ENCODE measurements at places on chromosomes 6 and 20.
A peak's percentile ranks its signal among the peaks of the same experiment; 100 is the strongest.

- DNase-seq, result no peak
Observed at GRCh38 chr6:2921520-2922115, 18.5 kb upstream of the SERPINB9 start.

DNA sequence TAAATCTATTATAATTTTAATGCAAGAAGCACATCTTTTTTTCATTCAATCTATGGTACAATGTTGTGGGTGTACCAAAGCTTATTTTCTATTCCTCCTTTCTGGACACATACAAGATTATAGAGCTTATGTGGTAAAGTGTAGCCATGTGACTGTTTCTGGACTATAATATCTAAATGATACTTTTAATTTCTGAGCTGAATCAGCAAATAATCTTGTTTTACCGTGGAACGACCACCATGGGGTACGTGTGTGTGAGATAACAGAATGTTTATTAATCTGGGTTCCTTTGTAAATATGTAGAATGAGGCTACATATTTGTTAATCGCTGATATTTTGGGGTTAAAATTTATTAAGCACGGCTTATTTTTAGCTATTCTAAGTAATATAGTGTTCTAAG lies 111.5 kb upstream of the EYS start:
- no peak for DNase-seq

DNA sequence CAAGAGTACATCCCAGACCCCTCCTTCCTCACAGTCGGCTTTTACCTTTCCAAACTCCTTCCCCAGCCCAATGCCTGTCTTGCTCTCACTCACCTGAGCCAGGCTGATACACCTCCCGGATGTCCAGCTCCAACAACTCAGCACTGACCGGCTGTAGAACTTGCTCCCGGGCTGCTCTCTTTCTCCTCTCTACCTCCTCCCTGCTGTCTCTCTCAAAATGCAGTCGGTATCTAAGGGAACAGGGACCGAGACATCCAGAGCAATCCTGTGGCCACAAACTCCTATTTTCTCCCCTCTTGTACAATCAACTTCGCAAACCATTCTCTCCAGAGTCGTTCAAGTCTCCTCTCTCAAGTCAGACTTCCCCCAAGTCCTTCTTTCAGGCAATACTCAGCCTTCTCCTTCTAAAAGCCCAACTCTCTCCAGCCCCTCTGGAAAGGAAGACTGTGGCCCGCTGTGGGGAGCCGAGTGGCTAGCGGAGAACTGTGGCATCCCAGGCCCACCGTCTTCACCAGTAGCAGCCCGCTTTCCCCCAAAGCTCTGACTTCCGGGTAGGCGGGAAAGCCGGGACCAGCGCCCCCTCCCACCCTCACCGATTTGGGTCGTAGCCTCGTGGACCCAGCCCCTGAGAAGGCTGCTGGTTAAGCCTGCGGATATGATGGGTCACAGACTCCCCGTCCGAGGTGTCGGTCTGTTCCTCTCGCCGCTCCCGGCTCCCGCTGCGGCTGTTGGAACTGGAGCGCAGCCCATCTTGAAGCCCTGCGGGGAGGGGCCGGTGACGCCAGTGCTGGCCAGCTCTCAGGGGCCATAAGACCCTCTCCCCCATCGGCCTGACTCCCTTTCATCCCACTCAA lies 1.1 kb downstream of the GNL1 start:
- peak; percentile 19 for DNase-seq

GRCh38 chr6:83536034-83536646 lies 23.8 kb downstream of the PRSS35 start:
- DNase-seq, result peak; percentile 30

DNA sequence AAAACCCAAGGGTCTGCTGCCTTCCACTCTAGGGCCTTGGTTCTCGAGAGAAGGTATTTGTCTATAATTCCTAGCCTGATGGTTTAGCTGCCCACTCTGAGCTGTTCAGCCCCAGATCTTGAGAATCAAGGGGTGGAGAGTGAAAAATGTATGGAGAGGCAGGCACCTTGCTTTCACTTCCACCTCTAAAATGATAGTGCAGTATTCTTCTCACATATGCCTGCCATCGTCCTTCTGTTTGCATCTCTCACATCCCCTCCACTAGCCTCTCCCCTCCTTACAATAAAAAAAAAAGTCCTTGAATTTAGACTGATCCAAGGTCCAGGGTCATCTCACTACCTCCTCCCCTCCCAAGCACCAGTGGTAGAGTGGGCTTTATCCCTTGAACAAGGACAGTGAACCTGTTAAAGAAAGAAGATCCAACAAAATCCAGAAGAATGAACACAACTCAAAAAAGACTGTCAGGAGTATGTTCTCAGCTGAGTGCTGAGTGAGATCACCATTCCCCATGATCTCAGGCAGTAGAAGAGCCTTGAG lies 104.2 kb downstream of the HIVEP1 start:
- no peak for DNase-seq

GRCh38 chr20:34367155-34367554 lies 4.1 kb downstream of the ITCH start:
- DNase-seq, result no peak

DNA sequence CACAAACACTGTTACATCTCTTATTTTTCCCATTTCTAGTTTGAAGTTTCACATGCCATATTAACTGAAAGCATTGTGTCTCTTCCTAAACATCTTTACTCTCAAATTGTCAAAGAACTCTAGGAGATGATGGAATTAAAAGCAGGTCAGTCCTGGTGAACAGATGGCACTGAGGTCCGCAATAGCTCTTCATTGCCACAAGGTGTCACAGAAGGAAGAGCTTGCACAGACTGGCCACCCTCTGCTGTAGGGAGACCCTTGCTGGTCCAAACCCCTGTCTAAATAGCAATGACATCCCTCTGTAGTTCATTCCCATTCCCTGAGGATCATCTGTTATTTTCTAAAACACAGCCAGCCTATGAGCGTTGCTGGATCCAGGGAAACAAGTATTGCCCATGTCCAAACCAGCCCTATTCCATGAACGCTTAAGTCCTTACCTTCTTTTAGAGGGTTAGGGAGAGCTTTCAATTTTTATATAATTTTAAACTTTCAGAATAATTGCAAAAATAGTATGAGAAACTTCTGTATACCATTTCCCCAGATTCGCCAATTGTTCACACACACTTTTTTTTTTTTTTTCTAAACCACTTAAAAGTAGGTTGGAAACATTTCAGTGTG lies 10.1 kb upstream of the HDAC2 start:
- DNase-seq, result no peak

DNA sequence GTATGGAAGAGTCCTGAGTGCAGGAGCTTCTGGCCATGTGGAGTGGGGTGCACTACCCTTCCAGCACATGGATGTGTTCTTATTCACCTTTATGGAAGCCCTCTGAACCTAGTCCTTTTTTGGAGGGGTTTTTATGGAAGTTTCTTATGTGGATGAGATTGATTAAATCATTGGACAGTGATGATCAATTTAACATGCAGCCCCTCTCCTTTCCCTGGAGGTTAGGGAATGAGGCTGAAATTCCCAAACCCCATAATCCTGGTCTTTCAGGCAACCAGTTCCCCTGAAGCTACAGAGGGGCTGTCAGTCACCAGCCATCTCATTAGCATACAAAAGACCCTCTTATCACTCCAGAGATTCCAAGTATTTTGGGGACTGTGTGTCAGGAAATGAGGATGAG lies 183.9 kb upstream of the MAP3K7 start:
- no peak for DNase-seq

GRCh38 chr6:75166773-75167172 lies 39.1 kb downstream of the COL12A1 start:
- DNase-seq, result no peak

- DNase-seq, result no peak
Observed at GRCh38 chr20:48326868-48327267, 500.9 kb downstream of the PREX1 start.

GRCh38 chr6:1872649-1873131 lies 263.0 kb downstream of the FOXC1 start:
- no peak for DNase-seq

DNA sequence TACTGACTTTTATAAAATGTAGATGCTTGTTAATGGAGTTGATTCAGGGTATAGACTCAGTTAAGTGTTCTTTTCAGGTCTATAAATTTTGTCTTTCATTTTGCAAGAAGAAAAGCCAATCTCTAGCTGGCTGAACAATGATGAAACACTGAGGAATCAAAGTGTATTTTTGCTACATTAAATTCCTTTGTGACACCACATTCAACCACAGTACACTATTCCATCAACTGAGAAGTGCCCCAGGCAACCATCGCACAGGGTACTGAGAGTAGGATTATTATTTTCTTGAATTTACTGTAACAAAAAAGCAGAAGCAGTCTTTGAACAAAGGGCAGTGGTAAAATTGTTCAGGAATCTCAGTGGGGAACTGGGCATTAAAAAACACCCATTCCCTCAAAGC lies 83.6 kb downstream of the PREP start:
- no peak for DNase-seq

- no peak for DNase-seq
Observed at GRCh38 chr6:64064919-64065318, 429.3 kb downstream of the PHF3 start.

DNA sequence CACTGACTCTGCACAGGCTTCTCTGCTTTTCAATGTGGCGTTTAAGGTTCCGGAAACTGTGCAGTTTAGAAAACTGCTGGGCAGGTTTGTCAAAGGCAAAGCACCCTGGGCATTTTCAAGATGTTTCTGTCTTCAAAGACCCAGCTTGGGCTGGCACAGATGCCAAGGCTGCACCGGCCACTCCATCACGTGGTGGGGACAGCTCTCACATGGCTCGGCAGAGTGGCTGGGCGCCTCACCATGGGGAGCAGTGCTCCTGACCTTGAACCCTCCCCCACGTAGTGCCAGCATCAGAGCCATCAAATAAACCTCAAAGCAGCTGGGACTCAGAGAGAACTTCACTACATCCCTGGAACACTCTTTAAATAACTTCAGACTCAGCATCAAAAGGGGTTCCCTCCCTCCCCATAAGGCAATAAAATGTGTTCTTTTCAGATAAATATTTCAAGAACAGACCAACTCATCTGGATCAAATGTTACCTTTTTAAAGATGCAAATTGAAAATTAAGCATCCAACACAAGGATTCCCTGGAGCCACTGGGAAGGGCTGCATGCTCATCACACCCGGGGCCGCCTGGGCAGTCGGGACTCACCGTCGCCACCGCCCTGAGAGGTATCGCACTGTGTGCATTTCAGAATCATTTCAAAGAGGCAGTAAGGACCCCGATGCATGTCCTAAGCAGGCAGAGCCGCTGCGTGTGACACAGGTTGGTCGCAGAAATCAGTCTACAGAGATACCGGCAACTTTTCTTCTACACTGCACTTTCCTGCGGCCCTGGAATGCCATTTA lies 157.1 kb downstream of the CDH4 start:
- no peak for DNase-seq

GRCh38 chr20:51542571-51543421 lies at the start of gene NFATC2:
Gene NFATC2, minus strand, starts transcription at chr20:51542719. Its CDS starts 220 bp downstream, at chr20:51542499.
- peak; percentile 59 for DNase-seq

GRCh38 chr20:10805764-10806163 lies 132.0 kb upstream of the JAG1 start:
- DNase-seq, result no peak

DNA sequence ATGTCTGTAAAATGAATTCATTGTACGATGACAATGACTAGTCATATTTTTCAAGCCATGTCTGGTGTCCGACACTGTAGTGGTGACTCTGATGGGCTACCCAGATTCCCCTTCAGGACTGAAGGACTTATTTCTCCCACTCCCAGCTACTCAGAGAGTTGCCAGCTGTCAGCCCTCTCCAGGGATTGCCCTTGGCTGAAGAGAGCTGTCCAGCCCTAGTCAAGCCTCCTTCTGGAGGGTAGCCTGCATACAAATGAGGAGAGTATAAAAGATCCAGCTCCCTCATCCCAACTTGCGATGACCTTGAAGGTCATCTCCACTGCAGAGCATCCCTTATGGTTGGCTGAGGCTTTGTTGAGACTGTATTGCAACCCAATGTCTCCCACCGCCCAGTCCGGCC lies 29.9 kb downstream of the JPH2 start:
- DNase-seq, result no peak

DNA sequence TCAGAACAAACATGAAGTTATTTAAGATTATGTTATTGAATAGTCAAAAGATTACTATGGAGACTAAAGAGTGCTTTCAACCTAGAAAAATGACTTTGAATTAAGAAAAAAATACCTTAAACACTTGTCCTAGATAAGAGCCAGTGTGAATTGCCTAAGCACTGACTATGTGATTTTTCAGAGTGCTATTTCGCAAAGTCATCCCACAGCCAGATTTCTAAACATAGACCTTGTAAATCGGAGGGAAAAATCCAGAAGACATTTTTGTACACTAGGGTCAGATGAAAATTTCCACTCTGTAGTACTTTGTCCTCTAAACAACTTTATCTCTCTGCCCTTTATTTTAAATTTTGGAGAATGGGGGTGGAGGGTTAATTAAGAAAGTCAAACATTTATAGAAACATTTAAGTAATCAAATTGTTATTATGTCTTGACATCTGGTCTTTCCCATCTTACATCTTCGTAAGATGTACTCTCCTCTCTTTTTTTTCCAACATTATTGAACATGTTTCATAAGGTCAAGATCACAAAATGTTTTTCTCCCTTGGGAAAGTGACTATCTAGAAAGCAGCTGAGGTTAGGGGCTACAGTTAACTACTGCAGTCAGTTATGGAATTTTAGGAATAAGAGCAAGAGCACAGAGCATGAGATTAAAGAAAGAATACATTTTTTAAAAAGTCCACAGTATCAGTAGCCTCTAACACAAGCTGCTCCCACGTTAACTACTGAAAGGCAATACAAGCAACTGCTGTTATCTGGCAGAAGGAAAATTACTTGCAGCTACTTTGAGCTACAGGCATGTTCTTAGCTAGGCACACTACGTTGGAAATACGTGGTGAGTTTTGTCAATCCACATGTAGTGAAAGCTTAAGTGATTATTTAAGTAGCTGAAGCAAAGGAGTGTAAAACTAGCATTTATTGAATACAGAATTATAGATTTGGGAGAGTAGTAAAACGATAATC lies 648.5 kb downstream of the HTR1B start:
- no peak for DNase-seq

GRCh38 chr20:21323640-21324039 lies 20.5 kb downstream of the XRN2 start:
- DNase-seq, result no peak

- no peak for DNase-seq
Observed at GRCh38 chr20:59013959-59014608, 5.1 kb upstream of the TUBB1 start.

DNA sequence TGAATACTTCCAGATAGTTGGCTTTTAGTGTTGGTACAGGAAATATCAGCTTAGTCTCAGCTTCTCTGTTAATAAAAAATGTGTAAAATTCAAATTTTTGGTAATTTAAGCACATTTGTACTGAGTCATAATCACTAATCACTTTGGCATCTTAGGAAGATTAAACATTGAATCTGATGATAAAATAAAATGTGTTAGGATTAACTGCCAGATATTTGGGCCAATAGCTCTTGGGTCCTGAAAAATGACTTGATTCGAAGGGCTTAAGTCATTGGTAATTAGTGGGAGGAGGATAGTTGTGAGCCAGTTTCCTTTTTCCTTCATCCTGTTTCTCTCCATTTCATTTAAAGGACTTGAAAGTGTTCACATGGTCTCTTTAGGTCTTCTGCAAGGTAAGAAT lies 426.1 kb downstream of the RFPL4B start:
- DNase-seq, result no peak

- no peak for DNase-seq
Observed at GRCh38 chr6:147911057-147911456, 402.6 kb downstream of the SAMD5 start.

GRCh38 chr6:149897015-149897697 lies 757 bp downstream of the RAET1E start:
- no peak for DNase-seq

GRCh38 chr20:8385247-8385646 lies 253.2 kb downstream of the PLCB1 start:
- no peak for DNase-seq

Data from activated naive CD4-positive, alpha-beta T cell treated with anti-CD3 and anti-CD28 coated beads, Interleukin-2, amount 50 U/mL, for 16 hours (primary cell).